Right atrium auricular region (tissue), 2 donors: ENCODE measurements at places on chromosomes 12 and 14.

DNA sequence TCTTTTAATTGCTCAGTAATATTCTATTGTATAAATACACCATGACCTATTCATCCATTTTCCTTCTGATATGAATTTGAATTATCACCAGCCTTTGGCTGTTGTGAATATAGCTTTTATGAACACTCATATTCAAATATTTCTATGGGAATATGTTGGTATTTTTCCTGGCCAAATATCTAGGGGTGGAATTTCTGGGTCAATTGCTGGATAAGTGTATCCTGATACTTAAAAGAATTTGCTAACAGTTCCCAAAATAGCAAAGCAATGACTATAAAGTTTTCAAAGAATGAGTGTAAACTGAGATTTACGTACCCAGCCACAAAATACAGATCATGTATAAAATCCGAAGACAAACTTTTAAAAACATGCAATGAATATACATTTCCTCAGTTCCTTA, 148.7 kb upstream of the CLEC14A start:
- DNase-seq, result no peak

DNA sequence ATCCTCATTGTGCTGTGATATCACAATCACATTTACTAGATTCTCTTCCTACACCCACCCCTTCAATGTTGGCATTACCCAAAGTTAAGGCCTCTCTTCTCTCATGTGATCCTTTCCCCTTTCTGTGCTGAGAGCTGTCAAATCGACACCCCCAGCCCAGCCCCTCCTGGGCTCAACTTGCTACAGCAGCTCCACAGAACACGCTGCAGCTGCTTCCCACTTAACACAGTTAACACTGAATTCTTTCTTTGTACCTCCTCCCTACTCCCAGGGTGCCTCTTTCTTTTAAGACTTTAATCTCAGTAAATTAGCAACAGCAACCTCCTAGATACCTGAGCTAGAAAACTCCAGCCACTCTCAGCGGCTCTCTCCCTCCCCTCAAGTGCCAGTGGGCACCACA, 17.8 kb downstream of the SPTB start:
- no peak for DNase-seq

- no peak for DNase-seq
Observed at GRCh38 chr12:123723765-123724164, 11.6 kb downstream of the ATP6V0A2 start.

GRCh38 chr12:69417741-69418167, 52.4 kb upstream of the FRS2 start:
- DNase-seq, result no peak

DNA sequence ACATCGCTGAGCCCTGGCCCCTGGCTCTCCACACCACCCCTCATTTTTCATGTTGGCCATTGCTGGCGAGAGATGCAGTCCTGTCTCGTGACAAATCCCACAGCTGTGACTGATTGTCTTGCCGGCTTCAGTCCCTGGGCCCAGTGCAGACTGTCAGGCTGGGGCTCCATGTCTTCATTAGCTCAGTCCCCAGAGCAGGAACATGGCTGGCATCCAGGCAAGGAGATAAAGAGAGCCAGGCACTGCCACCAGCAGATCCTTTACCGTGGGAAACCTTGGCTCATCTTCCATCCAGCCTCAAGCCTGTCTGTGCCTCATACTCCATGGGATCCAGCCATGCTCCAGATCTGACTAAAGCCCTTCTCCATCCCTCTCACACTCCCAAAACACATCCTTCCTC, 284.7 kb upstream of the FKBP4 start:
- DNase-seq, result no peak

- no peak for DNase-seq
Observed at GRCh38 chr12:121657305-121658008, 12.0 kb downstream of the MORN3 start.

- DNase-seq, result no peak
Observed at GRCh38 chr12:83092129-83092528, 405.4 kb downstream of the TMTC2 start.

GRCh38 chr14:87052646-87053225, 940.2 kb downstream of the GALC start:
- no peak for DNase-seq

DNA sequence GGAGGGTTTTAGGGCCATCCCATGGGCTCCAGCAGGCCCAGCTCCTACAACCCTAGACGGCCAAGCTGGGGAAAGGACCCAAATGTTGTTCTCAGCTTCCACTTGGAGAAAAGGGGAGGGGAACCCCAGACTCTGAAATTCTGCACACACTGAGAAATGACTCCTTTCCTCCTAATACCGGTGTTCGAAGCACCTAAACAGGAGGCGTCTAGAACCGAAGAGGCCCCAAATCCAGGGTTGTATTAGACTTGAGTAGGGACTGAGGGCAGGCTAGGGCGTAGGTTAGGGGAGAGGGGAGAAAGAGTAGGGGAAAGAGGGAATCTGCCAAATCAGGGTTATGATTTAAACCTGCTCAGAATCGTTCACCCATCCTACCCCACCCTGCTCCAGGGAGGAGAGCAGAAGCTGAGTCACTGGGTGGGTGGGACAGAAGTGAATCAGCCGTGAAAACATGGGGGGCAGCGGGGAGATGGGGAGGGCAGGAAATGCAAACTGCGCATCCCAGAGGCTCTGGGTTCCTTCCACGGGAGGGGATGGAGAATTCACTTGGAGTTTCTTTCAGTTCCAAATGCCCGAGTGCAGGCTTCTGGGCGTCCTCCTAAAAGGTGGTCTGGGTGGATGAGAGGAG, 1.0 kb downstream of the IGFBP6 start:
- peak; percentile 82 for DNase-seq

GRCh38 chr12:131565267-131566015, 145.4 kb upstream of the SFSWAP start:
- no peak for DNase-seq

- no peak for DNase-seq
Observed at GRCh38 chr14:68669111-68669511, 123.8 kb downstream of the ZFP36L1 start.

GRCh38 chr12:1281683-1282366, 290.8 kb downstream of the ERC1 start:
- no peak for DNase-seq

DNA sequence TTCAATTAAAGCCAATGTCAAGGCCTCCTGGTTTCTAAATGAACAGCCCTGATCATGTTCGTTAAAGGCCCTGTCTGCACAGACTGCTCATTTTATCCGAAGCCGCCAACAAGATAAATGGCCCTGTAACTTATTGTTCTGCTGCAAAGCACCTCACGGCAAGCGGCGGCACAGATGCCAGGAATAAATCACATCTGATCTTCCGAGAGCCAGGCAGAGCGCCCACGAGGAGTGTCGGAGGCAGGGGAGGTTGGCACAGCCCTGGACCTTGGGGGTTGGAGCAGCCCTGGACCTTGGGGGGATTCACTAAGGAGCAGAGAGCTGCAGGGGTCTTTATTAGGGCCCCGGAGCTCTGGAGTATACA, 110.5 kb downstream of the SCARB1 start:
- no peak for DNase-seq

- no peak for DNase-seq
Observed at GRCh38 chr12:84124211-84124610, 788.4 kb downstream of the SLC6A15 start.

DNA sequence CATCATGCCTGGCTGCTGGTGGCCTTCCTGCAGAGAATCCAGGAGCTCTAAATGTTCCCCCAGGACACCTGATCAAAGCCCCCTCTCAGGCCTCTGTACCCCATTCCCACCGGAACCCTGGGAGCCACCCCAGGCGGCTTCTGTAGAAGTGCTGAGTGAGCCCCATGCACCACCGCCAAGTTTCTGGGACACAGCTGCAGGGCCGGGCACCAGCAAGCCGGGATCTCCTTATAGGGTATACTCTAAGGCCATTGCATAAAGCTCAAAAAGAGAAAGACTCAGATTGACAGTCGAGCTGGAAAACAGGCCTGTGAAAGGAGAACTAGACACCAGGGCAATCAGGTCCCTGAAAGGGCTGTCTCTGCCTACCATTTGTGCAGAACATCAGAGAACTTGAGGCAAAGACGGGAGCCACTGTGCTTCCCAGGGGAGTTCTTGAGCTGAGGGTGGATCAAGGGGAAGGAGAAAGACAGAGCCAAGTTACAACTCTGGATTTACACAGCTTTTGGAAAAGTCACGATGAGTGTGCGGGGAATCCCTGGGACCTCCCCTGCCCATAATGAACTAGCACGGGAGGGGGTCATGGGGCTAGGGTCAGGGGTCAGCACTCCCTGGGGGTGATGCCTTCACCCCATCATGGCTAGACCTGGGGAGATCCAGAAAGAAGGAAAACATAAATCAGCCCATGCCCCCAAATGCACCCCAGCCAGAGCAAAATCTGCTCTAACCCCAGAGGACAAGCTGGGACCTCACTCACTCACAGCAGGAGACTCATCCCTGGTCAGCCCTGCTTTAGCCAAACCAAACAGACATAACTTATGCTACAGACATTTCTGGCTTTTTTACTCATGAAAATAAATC, 51.1 kb downstream of the ITPK1 start:
- DNase-seq, result no peak

- no peak for DNase-seq
Observed at GRCh38 chr12:13404111-13404628, 207.6 kb downstream of the EMP1 start.

DNA sequence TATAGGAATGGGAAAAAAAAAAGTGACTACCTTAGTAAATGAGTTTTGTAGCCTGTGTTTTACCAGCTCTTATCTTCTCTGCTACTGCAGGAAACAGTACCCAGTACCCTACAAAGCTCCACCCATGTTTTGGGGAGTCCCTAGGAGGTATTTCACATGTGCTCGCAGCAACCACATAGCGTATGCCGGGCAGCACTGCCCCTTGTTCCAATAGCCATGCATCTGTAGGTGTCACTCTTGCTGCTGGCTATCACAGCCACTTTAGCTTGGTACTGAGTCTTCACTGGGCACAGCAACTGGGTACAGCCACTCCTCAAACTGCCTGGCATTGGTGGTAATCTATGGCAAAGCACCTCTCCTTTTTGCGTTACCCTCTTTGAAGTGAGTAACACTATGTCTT, 2.0 kb upstream of the MDM1 start:
- no peak for DNase-seq

DNA sequence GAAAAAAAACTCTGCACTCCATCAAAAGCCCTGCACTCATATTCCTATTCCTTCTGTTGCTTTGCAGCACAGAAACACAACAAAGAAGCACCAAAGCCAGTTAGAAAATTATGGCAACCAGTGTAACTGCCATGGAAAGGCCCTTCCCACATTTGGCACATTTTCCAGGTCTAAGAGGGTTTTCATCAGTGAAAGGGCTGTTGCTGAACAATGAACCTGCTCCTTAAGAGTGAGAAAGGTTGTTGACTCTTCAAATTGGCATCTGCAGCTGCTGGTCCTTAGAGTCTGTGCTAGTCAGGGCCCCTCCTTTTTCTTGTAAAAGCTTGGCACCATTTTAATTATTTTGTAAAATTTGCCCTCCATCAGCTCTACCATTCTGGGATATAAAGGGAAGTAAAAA, 378.7 kb upstream of the KITLG start:
- no peak for DNase-seq

- DNase-seq, result no peak
Observed at GRCh38 chr14:58128416-58128815, 23.6 kb downstream of the ARMH4 start.

DNA sequence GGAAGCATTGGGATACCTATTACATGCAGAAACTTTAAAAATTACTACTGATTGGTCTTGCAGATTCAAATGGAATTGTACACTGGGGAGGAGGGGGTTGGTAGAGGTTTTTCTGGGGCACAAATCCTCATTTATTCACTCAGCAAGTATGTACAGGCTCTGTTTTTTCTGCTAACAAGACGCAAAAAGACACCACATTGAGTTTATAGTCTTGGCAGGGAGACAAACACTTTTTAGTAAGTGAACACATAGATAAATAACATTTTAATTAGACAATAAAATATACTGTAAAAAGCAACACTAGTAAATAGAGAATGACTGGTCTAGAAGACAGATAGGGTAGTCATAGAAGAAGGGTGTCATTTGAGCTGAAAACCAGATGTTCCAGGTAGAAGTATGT, 23.8 kb downstream of the GLIPR1L2 start:
- DNase-seq, result no peak

- no peak for DNase-seq
Observed at GRCh38 chr14:33062881-33063280, 124.2 kb downstream of the NPAS3 start.

- no peak for DNase-seq
Observed at GRCh38 chr12:3493859-3494176, 2.8 kb downstream of the PRMT8 start.

GRCh38 chr14:87679866-87680265, 313.1 kb downstream of the GALC start:
- DNase-seq, result no peak

GRCh38 chr14:79482825-79483224, 728.5 kb downstream of the DIO2 start:
- DNase-seq, result no peak
